ENCODE measurements at places on chromosomes 5 and 9.

- DNase-seq, result no peak
Observed at GRCh38 chr9:114784721-114785279, 21.0 kb downstream of the TNFSF15 start.

DNA sequence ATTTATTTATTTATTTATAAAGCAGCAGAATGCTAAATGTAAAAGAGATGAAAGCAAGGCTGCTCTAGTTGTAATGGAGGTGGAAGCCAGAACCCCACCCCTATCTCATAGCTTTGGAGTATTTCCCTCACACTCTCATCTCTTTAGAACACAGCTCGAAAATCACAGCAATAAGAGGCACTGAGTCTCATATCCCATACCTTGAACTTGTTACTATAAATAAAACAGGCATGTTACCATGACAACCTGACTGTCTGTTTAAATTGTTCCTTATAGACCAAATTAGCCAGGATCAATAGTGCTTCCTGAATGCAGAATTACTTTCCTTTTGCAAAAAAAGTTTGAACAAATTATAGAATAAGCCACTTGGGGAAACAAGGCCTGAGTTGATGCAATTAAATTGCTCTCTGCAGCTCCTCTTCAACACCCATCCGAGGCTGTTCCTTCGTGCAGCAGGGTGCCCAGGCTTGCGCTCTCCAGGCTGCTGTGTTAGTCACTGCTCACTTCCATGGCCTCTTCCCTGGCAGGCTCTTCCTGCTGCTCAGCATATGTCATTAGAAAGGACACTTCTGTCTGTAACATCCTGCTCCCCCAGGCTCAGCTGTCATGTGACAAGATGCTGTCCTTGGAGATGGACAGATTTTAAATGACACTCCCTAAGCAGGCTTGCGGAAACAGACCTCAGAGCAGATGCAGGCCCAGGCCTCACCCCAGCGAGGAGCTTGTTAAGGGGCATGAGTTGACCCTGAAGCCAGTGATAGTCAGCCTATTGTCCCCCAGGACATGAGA is 120.2 kb downstream of the CARTPT start:
- DNase-seq, result no peak

DNA sequence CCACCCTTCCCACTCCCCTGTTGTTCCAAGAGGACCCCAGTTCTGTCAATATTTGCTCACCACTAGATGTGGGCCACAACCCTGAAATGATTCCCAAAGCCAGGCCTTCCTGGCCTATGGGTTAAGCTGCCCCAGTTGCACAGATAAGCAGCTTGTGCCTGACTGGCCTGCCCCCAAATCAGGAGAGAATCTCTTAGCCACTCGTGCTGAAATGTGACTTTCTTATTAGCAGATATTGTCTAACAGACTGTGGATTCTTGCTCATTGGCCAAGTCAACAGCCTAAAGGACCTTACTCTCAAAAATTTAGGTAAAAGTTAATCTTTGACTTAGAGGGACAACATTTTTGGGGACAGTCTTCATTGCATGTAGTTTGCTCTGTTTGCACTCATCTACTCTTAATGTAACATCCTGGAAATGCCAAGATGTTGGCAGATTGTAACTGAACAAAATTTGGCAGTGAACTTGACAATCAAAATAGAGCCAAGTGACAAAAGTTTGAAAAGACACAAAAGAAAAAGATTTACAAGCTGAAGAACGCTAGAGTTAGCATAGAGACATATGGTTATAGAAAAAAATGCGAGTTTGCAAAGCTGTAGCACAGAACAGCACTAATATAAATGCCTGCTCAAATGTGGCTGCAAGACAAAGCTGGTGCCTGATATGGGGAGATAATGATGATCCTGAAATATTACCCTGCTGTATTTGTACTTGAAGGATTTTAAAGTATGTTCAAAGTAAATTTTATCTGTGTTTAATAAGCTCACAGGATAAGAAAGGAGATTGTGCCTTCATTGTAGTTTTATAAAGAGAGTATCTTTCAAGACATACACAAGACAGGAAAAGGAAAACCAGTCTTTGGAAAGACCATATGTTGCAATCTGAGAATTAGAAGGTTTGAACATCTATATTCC is 29.0 kb upstream of the FSD1L start:
- DNase-seq, result no peak

GRCh38 chr9:127358023-127358535 is 38.9 kb upstream of the SLC2A8 start:
- DNase-seq, result no peak

DNA sequence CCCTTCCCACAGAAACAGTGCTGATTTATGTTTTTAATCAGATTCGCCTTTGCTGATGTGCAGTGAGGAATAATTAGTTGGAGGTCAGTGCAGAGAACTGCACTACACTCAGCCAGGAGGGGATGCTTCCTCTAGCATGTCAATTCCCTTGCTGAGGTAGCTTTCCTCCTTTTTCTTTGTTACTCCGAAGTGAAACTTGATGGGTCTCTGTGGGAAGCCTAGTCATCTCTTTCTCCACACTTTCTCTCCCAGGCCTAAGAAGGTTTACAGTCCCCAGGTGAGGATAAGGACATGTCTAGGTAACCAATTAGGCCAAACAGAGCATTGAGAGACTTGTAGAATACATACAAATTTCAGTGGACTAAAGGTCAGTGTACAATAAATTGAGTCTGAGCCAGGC is 461.8 kb downstream of the KIF4B start:
- DNase-seq, result no peak

DNA sequence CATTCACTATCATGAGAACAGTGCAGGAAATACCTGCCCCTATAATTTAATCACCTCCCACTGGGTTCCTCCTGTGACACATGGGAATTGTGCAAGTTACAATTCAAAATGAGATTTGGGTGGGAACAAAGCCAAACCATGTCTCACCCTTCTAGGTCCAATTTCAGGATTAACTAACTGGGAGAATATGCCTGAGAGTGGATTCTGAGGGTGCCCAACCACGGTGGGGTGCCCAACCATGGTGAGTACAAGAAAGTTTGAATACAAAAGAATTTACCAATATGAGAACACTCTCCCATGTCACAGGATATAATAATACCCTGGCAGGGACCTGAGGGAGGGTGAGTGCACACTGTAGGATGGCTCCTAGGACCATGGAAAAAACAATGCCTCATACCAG is 17.2 kb upstream of the GDA start:
- DNase-seq, result no peak

GRCh38 chr5:170513856-170514525 is 10.2 kb downstream of the KCNIP1 start:
- no peak for DNase-seq

DNA sequence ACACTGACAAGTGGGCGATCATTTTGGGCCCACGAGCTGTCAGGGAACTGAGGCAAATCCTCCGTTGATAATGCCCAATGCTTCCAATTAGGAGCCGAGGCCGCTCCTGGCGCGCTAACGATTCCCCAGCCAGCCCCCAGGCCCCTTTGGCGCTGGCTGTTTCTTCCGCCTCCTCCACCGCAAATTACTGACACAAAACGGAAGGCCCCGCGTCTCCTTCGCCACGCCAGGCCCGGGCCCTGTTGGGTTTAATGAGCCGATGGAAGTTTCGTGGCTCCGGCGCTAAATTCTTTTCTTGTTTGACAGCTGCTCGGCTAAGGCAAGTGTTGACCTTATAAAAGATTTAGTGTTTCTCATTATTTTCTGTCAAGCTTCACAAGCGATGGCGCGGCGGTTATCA is 25.7 kb upstream of the BARHL1 start:
- DNase-seq, result no peak

DNA sequence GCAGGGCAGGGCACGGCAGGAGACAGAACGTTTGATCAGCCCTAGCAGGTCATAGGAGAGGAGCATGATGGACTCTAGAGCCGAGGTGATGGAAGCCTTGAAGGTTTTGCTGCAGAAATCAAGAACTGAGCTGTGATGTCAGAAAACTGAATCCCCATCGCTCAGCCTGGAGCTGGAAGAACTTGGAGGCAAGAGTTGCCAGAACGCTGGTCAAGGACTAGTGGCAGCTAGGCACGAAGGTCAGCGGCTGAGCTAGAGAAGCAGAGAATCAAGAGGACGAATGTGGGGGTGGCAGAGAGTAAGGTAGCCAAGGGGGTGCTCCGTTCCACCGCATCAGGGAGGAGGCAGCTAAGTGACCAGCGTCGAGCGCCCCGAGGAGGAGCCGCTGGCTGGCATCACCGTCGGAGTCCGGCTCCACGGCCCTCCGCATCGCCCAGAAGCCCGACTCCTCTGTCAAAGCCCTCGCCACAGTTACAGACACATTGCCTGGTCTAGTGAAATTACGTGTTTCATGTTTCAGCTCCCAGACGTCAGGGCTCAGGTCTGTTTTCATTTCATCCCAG is 1.2 kb upstream of the GALNT10 start:
- no peak for DNase-seq

DNA sequence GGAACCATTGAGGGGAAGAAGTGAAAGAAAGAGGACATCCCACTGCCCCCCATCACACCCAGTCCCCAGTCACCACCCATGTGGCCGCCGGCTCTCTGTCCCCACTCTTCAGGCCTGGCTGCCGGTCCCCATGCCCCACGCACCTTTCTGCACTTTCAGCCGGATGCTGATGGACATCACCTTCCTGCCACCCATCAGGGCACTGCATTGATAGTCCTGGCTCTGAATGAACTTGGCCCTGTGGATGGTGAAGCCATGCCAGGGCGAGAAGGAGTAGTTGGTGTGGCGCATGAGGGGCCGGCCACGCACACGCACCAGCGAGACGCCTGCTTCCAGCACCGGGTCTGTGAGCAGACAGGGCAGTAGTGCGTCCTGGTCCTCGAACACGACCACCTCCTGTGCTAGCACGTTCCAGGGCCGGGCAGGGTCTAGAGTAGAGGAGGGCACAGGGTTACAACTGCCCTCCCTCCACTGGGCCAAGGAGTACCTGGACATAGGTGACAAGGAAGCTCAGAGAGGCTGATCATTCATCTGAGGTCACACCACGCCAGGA is 6.4 kb downstream of the CSF1R start:
- no peak for DNase-seq

DNA sequence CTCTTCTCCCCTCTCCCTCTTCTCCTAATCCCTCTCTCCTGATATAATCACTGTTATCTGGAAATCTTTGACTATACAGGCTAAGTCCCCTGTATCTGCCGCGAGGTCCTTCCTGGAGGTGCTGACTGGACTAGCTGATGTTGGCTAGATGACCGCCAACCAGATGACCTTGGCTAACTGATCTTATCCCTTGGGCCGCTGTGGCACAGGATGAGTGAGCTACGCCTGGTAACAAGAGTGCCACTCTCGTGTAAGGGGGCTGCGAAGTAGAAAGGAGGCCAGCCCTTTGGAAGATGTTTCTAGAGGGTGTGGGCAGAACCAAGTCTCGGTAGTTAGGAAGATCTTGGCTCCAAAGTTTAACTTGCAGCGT is 345 bp upstream of the PRRC1 start:
- DNase-seq, result peak; percentile 55

DNA sequence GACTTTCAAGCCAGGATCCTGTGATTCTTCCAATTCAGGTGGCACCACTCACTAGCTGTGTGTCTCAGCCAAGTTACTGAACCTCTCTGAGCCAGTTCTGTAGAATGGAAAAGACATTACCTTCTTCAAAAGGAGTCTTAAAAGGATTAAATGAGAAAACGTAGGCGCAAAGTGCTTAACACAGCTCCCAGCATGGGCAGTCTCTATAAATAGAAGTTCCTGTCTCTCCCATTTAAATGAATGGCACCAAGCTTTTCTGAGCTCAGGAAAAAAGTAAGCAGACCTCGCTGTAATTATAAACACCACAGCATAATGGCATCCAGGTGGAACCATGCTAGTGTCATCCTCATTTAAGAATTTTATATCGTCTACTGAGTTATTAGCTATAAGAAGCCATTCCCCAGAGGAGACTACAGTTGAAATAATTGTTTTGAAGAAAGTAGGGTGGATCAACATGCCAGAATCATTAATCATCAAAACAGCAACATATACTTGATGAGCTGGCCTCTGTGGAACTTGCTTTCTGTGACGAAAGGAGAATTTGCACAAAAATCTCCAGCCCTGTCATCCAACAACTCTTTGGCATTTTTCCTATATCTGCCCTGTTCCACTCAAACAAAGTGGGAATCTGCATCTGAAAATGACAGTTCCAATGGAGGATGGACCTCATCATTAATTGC is 188.9 kb downstream of the SPOCK1 start:
- DNase-seq, result peak; percentile 60

DNA sequence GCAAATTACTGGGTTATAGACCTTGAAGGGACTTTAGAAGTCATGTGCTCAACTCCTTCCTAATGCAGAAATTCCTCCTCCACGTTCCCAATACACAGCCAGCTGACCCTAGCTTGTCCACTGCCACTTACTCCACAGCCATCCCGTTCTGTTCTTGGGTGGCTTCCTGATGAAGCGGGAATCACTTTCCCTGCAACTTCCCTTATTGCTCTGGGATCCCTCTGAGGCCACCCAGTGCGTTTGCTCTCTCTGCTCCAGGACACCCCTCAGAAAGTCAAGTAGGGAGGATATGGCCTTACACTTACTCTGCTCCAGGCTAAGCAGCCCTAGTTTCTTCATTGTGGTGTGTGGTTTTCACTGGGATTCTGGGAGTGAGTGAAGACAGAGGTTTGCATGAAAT is 55.5 kb downstream of the GALNT12 start:
- DNase-seq, result no peak

DNA sequence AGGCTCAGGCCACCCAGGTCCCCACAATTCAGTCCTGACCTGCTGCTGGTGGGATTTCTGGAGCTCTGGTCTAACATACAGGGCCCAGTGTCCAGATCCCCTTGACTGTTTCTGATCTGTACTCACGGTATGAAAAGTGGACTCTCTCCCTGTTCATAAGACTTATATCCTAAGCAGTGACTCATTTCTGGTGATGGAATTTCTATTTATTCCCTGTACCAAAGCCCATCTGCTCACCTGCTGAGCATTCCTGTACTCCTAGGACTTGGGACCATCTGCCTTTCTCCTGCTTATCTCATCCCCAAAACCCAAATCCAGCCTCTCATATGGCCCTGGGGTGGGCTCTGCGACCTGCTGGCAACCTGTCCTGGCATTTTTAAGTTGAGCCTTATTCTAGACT is 86.6 kb downstream of the APBA1 start:
- DNase-seq, result no peak

DNA sequence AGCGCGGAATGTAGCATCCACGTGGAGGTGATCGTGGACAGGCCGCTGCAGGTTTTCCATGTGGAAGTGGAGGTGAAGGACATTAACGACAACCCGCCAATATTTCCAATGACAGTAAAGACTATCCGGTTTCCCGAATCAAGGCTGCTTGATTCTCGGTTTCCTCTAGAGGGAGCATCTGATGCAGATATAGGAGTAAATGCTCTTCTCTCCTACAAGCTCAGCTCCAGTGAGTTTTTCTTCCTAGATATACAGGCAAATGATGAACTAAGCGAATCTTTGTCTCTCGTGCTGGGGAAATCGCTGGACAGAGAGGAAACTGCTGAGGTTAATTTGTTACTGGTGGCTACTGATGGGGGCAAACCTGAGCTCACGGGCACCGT is 598 bp downstream of the PCDHA2 start:
- peak; percentile 10 for DNase-seq

GRCh38 chr5:150542933-150543445 is 35.1 kb downstream of the NDST1 start:
- no peak for DNase-seq

- DNase-seq, result no peak
Observed at GRCh38 chr5:149913436-149914419, 30.9 kb downstream of the PDE6A start.

All from urothelium cell line (cell line).